ENCODE measurements at places on chromosomes 7 and 10. TPM values are rescaled to one million over a fixed set of nuclear protein-coding genes. Genes with fewer than 3 reads are reported as not detected.
A peak's percentile ranks its signal among the peaks of the same experiment; 100 is the strongest.

DNA sequence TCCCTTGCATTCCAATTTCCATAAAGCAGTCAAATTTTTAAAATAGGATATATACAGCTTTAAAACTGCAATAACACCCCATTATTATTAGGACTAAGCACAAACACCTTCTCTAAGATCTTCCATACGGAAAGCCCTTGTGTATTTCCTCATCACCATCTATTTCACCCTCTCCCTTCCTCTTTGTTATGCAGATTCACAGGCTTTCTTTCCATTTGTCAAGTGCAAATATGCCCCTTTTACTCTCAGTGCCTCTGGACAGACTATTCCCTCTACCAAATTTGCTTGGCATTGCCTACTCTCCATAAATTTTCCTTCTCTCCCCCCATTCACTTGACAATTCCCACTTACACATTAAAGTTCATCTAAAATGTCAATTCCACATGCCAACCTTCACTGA is 61.7 kb downstream of the SNX13 start:
- H3K27me3 ChIP-seq = no peaks in the 10 kb centered on the region

- DNase-seq = no peak
- H3K27ac ChIP-seq = peak overlapping the region; percentile 95
- H3K4me1 ChIP-seq = peaks cover 5% of the 10 kb centered on the region
- H3K36me3 ChIP-seq = no peaks in the 10 kb centered on the region
Measured at GRCh38 chr10:6382081-6382480, 179.3 kb downstream of the PFKFB3 start.

The CUZD1 gene
- 0.58 TPM for total RNA-seq

The C10orf95 gene
- not detected for total RNA-seq

The ENTPD7 gene
- total RNA-seq = 8.2 TPM

The OR2A2 gene
- not detected for total RNA-seq

The SDK1 gene
- total RNA-seq = 20.0 TPM

The CXCL12 gene
- total RNA-seq = 322 TPM

The MSRB2 gene
- 30.4 TPM for total RNA-seq

The GNGT1 gene
- not detected for total RNA-seq

DNA sequence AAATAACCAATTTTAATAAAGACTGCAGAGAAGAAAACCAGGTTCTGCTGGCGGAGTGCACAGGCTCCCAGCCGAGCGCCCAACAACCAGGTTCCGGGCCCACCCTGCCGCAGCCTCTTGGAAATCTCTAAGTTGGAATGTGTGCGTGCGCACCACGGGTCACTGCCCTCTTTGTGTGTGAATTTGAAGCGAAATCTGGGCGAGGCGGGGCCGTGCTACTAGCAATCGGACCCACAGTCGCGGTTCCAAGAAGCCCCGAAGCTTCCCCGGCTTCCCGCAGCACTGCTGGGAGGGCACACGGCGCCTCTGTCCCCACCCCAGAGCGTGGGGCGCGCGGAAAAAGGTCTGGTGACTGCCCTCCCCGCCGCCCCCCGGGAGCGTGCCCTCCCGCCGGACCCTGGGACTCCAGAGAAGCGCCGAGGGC is 666 bp upstream of the MAP3K8 start:
- H3K27ac ChIP-seq = peak overlapping the region; percentile 99
- H3K36me3 ChIP-seq = no peaks in the 10 kb centered on the region
- H3K4me1 ChIP-seq = no peaks in the 10 kb centered on the region
- peak; percentile 93 for DNase-seq

GRCh38 chr7:6691609-6692106 is 15.1 kb downstream of the ZNF12 start:
- peaks cover 37% of the 10 kb centered on the region for H3K36me3 ChIP-seq
- no peak for DNase-seq
- H3K4me1 ChIP-seq = no peaks in the 10 kb centered on the region
- no peak overlapping the region for H3K4me3 ChIP-seq
- H3K27ac ChIP-seq = no peak overlapping the region

DNA sequence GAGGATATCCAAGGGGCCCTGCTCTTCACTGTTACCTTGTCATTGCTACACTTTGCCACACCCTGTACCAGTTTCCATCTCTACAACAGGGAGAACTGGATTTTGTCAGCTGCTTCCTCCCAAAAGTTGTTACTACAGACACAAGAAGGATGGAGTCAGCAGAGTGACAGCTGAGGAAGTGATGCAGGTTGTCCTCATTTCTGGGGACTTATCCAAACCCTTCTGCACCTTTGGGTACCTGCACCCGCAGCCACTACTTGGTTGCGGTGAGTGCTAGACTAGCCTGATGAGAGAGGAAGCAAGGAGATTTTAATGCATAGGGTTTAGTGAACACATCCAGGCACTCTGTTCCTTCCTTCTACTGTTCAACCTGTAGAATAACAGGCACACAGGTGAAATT is 281.0 kb downstream of the RPS24 start:
- no peaks in the 10 kb centered on the region for H3K4me1 ChIP-seq
- no peaks in the 10 kb centered on the region for H3K27me3 ChIP-seq
- no peak overlapping the region for H3K27ac ChIP-seq
- H3K36me3 ChIP-seq = no peaks in the 10 kb centered on the region
- H3K4me3 ChIP-seq = no peak overlapping the region
- no peak for DNase-seq

The PRKCQ gene
- total RNA-seq = 0.45 TPM

The PRSS37 gene
- total RNA-seq = not detected

- no peak overlapping the region for H3K27ac ChIP-seq
- H3K4me1 ChIP-seq = no peaks in the 10 kb centered on the region
- no peaks in the 10 kb centered on the region for H3K27me3 ChIP-seq
- no peaks in the 10 kb centered on the region for H3K36me3 ChIP-seq
Measured at GRCh38 chr7:41996381-41997035, 240.5 kb downstream of the GLI3 start.

- H3K4me1 ChIP-seq = no peaks in the 10 kb centered on the region
- H3K27me3 ChIP-seq = no peaks in the 10 kb centered on the region
- DNase-seq = no peak
- no peak overlapping the region for H3K4me3 ChIP-seq
- H3K36me3 ChIP-seq = no peaks in the 10 kb centered on the region
- H3K27ac ChIP-seq = no peak overlapping the region
Measured at GRCh38 chr7:83930262-83930661, 264.3 kb downstream of the SEMA3A start.

- H3K27me3 ChIP-seq = no peaks in the 10 kb centered on the region
- no peak for DNase-seq
- no peaks in the 10 kb centered on the region for H3K36me3 ChIP-seq
- no peaks in the 10 kb centered on the region for H3K4me1 ChIP-seq
Measured at GRCh38 chr7:130240240-130240639, 26.4 kb upstream of the CPA2 start.

- H3K4me3 ChIP-seq = no peak overlapping the region
- no peaks in the 10 kb centered on the region for H3K36me3 ChIP-seq
- H3K4me1 ChIP-seq = no peaks in the 10 kb centered on the region
- H3K27ac ChIP-seq = no peak overlapping the region
Measured at GRCh38 chr7:155378580-155378934, 79.4 kb upstream of the EN2 start.

The FBXL13 gene
- 1.4 TPM for total RNA-seq

All from aorta (tissue), 5 donors.